Esophagus squamous epithelium (tissue), 5 donors: ENCODE measurements at places on chromosomes 5 and 9. TPM values are rescaled to one million over a fixed set of nuclear protein-coding genes. Genes with fewer than 3 reads are reported as not detected.

GRCh38 chr5:81045389-81045807 is 85.2 kb downstream of the RASGRF2 start:
- no peaks in the 10 kb centered on the region for H3K36me3 ChIP-seq
- H3K27me3 ChIP-seq = no peaks in the 10 kb centered on the region
- DNase-seq = no peak
- H3K4me3 ChIP-seq = no peak overlapping the region
- H3K27ac ChIP-seq = no peak overlapping the region

DNA sequence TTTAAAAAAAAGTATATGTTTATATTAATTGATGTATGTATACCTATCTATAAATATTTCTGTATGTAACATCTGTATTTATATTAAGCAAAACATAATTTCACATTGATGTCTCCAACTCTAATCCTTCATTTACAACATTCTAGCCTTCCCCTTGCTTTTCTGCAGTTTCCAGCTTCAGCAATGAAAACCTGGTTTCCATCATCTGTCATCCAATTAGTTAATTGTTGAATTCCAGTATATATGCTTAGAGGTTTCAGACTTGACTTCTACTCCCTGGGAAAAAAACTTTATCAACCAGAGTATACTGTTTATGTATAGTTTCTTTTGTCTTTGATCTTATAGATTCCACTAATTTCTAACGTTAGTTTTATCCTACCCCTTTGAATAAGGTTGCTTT is 38.4 kb downstream of the NMUR2 start:
- no peak overlapping the region for H3K4me3 ChIP-seq
- no peaks in the 10 kb centered on the region for H3K27me3 ChIP-seq
- H3K36me3 ChIP-seq = no peaks in the 10 kb centered on the region
- H3K27ac ChIP-seq = no peak overlapping the region

DNA sequence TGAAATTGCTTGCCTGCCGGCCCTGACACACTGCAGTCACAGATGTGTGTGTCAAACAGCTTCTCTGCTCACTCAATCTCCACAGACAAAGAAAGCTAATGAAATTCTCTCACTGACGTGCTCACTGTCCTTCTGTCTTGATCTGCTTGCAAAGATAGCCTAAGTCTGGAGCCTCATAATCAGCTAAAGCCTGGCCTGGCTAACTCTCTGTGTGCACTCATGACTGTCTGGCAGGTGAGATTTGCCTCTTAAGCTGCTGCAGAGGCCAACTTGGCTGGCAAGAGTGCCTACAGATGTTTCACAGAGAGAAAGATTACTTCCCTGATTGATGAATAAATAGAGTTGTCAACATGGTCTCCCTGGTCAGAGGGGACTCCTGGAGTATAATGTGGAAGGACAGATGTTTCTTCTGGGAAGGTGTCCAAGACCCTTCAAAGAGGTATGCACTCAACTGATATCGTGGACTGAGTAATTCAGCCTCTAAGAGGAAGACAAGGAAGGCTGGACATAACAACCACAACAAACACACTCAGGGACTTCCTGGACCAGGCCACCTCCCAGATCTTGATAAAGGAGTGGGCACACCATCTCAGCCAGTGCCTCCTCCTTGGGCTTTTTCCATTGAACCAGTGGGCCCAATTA is 362.0 kb downstream of the SPOCK1 start:
- DNase-seq = no peak
- no peaks in the 10 kb centered on the region for H3K36me3 ChIP-seq
- peaks cover 32% of the 10 kb centered on the region for H3K27me3 ChIP-seq
- H3K4me1 ChIP-seq = no peaks in the 10 kb centered on the region
- no peak overlapping the region for H3K4me3 ChIP-seq

- no peak overlapping the region for H3K4me3 ChIP-seq
- no peaks in the 10 kb centered on the region for H3K27me3 ChIP-seq
- H3K36me3 ChIP-seq = no peaks in the 10 kb centered on the region
Observed at GRCh38 chr5:138582959-138583358, 7.8 kb upstream of the HSPA9 start.

GRCh38 chr5:98750693-98751092 is 22.8 kb upstream of the RGMB start:
- no peak overlapping the region for H3K27ac ChIP-seq
- H3K27me3 ChIP-seq = no peaks in the 10 kb centered on the region
- no peak for DNase-seq
- H3K4me1 ChIP-seq = no peaks in the 10 kb centered on the region

DNA sequence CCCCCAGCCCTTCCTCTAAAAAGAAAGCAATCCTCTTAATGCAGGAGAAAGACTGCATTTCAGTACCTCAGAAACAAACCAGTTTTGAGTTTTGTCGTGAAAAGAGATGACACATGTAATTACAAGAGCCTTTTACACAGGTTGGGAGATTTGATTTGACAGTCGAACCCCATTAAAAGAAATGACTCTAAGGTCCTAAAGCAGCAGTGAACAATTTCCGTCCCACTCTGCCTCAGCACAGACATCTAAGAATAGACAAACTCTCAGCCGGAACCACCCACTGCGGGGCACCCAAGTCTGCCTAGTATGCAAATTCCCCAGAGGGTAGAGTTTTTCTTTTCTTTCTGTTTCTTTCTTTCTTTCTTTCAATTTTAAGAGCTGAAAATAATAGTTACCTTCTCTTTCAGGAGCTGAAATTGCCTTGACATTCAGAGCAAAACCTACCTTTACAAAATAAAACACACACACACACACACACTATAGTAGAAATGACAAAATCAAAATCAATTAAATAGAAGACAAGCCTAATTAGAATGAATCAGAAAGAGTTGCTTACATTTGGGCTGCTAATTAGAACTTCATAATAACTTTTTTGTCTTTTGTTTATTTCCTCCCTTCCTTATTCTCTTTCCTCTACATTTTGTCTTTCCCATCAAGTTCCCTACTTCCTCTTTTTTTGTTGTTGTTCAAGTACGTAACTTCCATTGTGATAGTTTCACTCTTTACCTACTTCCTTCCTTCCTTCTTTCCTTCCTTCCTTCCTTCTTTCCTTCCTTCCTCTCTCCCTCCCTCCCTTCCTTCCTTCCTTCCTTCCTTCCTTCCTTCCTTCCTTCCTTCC is 65.1 kb downstream of the BASP1 start:
- H3K27me3 ChIP-seq = no peaks in the 10 kb centered on the region
- no peak overlapping the region for H3K27ac ChIP-seq
- peak; percentile 3 for DNase-seq
- H3K36me3 ChIP-seq = no peaks in the 10 kb centered on the region
- H3K4me3 ChIP-seq = no peak overlapping the region

- peaks cover 46% of the 10 kb centered on the region for H3K27me3 ChIP-seq
- H3K4me1 ChIP-seq = peaks cover 10% of the 10 kb centered on the region
- no peaks in the 10 kb centered on the region for H3K36me3 ChIP-seq
- H3K4me3 ChIP-seq = no peak overlapping the region
Observed at GRCh38 chr9:93316726-93317494, 133.0 kb downstream of the WNK2 start.

- peaks cover 71% of the 10 kb centered on the region for H3K4me1 ChIP-seq
- H3K27ac ChIP-seq = peak overlapping the region; percentile 75
- H3K36me3 ChIP-seq = no peaks in the 10 kb centered on the region
- H3K27me3 ChIP-seq = peaks cover 4% of the 10 kb centered on the region
Observed at GRCh38 chr5:10566543-10567068, 2.7 kb downstream of the ANKRD33B start.

DNA sequence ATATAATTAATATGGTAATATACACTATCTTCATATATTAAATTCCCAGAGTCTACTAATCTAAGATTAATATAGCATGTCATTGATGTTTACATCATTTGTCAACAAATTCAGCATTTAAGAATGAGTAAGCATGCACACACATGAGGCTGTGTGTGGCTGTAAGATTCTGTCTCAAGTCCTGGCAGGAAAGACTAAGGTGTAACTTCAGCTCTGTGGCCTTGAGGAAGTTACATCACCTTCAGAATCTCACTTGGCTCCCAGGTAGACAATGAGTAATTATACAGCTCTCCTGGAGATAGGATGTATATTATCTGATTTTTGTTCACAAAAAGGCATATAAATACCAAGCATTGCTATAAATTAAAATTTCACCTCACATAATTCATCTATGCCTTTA is 119.4 kb upstream of the IQGAP2 start:
- no peaks in the 10 kb centered on the region for H3K4me1 ChIP-seq
- no peaks in the 10 kb centered on the region for H3K36me3 ChIP-seq
- no peak overlapping the region for H3K27ac ChIP-seq
- no peak overlapping the region for H3K4me3 ChIP-seq
- no peak for DNase-seq
- H3K27me3 ChIP-seq = no peaks in the 10 kb centered on the region

GRCh38 chr5:141825791-141826560 is 52.2 kb downstream of the PCDH1 start:
- DNase-seq = no peak
- no peak overlapping the region for H3K27ac ChIP-seq
- no peaks in the 10 kb centered on the region for H3K4me1 ChIP-seq
- no peak overlapping the region for H3K4me3 ChIP-seq
- no peaks in the 10 kb centered on the region for H3K36me3 ChIP-seq

DNA sequence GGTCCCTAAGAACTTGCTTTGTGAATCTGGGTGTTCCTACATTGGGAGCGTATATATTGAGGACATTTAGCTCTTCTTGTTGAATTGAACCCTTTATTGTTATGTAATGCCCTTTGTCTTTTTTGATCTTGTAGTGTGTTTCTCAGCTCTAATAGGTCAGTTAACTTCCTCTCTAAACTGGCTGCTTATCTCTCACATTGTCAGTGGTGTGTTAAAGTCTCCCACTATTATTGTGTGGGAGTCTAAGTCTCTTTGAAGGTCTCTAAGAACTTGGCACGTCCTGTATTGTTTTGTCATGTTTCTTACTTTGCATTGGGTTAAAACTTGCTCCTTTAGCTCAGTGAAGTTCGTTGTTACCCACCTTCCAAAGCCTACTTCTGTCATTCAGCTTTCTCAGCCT is 36.2 kb downstream of the RIC1 start:
- DNase-seq = no peak
- no peaks in the 10 kb centered on the region for H3K4me1 ChIP-seq
- peaks cover 50% of the 10 kb centered on the region for H3K36me3 ChIP-seq

DNA sequence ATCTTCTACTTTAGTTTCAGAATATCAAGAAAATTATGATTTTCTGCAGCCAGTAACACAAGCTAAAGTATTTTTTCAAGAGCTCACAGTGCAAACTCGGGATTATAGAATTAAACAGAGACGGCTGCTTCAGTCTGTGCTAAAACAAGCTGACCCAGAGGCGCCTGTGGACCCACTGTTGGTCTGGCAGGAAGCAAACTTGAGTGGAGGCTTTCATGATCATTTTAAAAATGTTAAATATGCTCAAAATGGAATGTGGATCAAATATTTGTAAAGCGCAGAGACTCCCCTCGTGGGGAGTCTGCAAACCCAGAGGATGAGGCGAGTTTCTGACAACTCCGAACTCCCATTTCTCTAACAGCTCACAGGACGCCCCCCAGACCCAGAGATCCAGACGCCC is 13.0 kb downstream of the ROR2 start:
- H3K4me1 ChIP-seq = peaks cover 22% of the 10 kb centered on the region
- H3K27me3 ChIP-seq = no peaks in the 10 kb centered on the region
- no peaks in the 10 kb centered on the region for H3K36me3 ChIP-seq

DNA sequence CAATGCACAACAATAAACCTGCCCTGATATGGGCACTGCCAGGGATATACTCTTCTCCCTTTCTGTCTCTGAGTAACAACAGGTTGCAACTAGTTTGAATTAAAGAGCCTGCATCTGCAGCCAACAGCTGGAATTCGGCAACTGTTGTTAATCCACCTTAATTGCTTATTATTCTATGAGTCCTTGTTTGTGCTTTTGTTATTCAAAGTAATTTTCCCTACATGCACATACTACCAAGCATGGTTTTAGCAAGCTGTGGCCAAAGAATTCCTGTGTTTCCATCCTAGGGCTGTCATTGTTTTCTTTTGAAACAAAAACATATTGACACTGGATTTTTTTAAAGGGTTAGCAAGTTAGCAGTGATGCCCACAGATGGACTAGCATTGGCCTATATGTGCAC is 171.5 kb downstream of the EFNA5 start:
- no peaks in the 10 kb centered on the region for H3K27me3 ChIP-seq
- no peak overlapping the region for H3K4me3 ChIP-seq
- H3K4me1 ChIP-seq = no peaks in the 10 kb centered on the region
- H3K27ac ChIP-seq = no peak overlapping the region
- DNase-seq = no peak
- H3K36me3 ChIP-seq = no peaks in the 10 kb centered on the region

- H3K4me1 ChIP-seq = no peaks in the 10 kb centered on the region
- H3K27me3 ChIP-seq = no peaks in the 10 kb centered on the region
- peaks cover 41% of the 10 kb centered on the region for H3K36me3 ChIP-seq
- no peak overlapping the region for H3K4me3 ChIP-seq
Observed at GRCh38 chr9:124884376-124884775, 22.4 kb downstream of the ARPC5L start.

DNA sequence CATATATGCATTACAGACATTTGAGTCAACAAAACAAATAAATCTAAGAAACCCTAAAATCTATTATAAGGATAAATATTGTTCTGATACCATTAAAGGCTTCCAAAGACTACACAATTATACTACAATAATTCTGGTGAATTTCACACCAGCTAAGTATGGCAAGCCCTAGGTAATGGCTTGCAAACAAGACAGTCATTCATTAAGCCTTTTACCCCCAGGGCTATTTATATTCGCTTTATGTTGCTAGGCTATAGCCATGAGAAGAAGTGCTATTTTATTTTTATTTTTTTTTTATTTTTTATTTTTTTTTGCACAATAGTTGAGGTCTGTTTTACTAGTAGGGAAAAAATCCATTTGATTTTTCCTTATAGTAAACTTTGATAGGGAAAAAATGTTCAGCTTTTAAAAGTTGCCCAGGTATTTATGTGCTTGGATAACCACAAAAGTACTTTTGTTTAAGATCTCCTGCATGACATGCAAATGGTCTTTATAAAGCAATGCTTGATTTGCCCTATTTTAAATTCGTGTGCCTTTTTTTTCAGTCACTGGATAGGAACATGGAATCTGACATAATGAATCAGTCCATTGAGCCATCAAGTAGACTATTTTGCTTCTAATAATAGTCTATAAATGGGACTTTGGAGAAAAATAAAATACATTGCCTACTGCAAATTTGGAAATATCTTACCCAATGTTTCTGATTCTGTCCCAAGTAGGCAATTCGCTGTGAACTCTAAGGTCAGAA is 946.3 kb upstream of the COX7C start:
- no peak for DNase-seq
- no peak overlapping the region for H3K27ac ChIP-seq
- H3K4me3 ChIP-seq = no peak overlapping the region

- no peaks in the 10 kb centered on the region for H3K27me3 ChIP-seq
- H3K4me1 ChIP-seq = peaks cover 20% of the 10 kb centered on the region
- no peak for DNase-seq
Observed at GRCh38 chr5:150109921-150110320, 23.6 kb upstream of the CSF1R start.

GRCh38 chr9:125133403-125134329 is 9.7 kb downstream of the SCAI start:
- no peak overlapping the region for H3K27ac ChIP-seq
- no peak overlapping the region for H3K4me3 ChIP-seq
- H3K36me3 ChIP-seq = no peaks in the 10 kb centered on the region

Gene OR1Q1
- not detected for total RNA-seq

Gene ANKRD34B
- not detected for total RNA-seq

Gene SPATA31D1
- total RNA-seq = not detected

Gene RANBP3L
- total RNA-seq = 0.30 TPM

Gene MCTP1
- 19.8 TPM for total RNA-seq

Gene ANGPTL2
- 8.9 TPM for total RNA-seq

Gene TAF11L10
- not detected for total RNA-seq

Gene FOXD4L6
- total RNA-seq = not detected
